ENCODE measurements at places on chromosomes 6 and 20.

- ATAC-seq = peak; percentile 2
These were observed 1.4 kb downstream of the RREB1 start for GRCh38 chr6:7108964-7109836.

GRCh38 chr20:10476319-10476724 lies 41.2 kb downstream of the SLX4IP start:
- ATAC-seq = peak; percentile 86

- no peak for ATAC-seq
These were observed 587.0 kb upstream of the FLRT3 start for GRCh38 chr20:14924433-14924832.

- no peak for ATAC-seq
These were observed 153.1 kb downstream of the MYB start for GRCh38 chr6:135334169-135334568.

DNA sequence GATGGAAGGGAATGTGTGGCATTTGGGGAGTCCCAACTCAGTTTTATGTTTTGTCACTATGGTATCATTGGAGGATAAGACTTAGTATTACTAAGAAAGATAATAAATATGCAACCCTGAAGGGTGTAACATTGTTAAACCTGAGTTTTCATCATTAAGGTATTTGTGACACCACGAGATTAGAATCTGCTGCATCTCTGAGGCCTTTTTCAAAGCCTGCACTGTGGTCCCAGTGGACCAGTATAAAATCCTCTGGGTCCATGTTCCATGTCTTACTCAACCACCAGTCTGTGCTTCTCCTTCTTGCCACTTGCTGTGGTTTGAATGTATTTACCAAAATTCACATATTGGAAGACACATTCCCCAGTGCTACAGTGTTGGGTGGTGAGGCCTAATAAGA lies 130.6 kb downstream of the TBX18 start:
- ATAC-seq = no peak

- no peak for ATAC-seq
These were observed 107.1 kb downstream of the CEBPB start for GRCh38 chr20:50297498-50298376.

DNA sequence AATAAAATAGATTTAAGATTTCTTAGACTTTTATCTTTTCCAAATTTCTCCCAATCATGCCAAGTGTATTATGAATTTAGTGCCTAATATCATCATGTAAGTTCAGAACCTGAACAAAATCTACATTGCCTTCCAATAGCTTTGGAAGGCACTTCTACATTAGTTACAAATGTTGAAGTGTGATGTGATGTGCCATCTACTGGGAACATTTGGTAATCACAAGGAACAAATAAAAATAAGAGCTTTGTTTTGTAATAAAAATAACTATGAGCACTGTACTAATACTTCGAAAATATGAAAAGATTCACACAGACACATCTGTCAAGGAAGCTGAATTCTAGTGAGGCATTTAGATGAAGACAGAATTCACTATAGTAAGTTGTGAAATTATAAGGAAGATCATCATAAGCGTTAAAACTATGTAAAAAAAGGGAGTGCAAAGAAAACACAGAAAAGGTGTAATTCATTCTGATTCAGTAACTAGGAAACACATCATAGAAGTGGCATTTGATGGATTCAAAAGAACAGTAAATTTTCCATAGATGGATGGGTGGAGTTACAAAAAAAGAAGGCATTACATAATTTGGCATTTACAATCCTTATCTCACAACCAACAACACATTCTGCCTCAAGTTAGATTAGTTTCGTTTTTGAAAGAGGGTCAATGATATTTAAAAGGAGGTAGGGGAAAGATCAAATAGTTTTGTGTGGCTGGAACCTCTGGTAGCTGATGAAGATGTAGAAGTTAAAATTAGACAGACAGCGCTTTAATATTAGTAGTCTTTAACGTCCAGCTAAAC lies 161.0 kb downstream of the ASCC3 start:
- no peak for ATAC-seq

DNA sequence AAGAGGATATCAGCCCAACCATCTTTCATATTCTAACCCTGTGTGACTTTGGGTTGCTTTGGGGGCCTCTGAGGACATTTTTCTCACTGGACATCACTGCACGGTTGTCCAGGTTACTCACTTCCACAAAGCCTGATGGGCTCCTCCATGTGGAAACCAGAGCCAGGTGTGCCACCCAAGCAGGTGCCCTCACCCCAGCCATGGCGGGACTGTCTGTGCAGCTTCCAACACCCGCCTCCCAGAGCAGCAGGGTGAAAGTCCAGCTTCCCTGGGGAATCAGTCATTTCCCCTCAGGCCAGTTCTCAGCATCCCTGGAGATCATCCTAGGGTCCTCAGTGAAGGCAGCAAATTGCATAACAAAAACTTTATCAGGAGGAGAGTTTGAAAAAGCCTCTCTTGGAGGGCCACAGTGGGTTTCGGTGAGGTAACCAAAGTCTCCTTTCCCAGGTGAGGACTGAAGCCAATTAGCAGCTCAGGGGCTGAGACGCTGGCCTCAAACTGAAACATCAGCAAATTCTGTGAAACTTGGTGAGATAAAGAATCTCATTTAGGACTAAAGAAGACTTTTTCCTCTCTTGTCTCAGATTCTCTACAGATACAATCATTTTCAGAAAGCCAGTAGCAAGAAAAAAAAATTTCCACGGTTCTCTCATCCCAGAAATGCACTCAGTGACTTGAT lies 289.6 kb upstream of the CDH4 start:
- ATAC-seq = no peak

DNA sequence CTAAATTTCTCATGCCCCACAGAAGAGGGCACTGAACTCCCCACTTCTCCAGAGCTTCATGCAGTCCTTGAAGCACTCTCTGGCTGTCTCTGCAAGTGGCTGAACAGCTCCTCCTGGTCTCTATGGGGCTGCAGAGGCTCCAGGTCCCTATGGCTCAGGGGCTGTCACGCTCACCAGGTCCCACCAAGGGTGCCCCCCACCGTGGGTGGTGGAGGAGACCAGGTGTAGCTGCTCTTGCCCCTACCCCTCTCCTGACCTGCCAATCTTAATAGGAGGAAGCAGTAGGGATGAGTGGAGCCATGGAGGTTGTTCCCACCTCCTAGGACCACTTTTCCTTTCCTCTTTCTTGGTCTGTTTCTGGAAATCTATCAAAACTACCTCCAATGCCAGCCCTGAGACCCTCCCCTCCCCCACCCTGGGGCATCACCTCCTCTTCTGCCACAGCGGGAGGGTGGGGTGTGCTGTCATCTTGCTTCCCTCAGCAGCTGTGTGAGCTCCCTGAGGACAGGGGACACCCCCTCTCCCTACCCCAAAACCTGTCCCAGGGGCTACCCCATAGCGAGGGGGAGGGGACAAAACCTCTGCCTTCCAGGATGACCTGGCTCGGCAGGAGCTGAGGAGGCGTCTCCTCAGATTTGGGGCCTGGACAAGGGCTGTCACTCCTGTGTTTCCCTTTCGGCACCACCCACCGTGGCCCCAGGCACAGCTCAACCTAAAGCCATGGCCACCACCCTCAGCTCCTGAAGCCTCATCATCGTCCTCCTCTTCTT lies 12.0 kb upstream of the RAET1E start:
- ATAC-seq = no peak

DNA sequence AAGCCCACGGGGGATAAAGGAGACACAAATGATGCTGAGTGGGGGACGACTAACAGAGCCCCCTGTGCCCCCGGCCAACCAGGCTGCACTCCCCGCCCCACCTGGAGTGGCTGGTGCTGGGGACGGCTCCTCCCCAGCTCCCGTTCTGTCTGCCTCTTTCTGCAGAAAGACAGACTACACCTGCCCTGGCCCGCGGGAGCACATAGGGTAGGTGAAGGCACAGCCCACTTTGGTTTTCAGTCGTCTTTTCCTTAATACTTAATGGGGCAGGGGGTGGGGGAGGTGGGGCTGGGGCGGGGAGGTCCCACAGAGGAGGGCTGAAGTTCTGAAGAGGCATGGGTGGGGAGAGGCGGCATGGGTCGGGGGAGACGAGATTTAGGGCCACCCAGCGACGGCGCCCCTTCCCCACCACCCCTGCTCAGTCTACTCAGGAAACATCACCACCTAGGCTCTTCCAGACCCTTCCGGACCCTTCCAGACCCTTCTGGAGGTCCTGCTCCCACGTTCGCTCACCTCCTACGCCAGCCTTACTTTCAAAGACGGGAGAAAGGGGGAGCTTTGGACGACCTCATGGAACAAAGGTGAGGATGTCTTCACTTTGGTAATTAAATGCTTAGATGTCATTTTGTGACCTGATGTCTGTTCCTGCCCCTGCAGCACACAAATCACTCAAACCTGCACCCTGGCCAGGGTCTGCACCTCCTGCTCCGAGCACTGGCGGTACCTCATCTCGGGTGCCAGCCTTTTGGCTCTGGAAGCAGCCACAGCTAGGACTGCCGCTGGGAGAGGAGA lies 21.2 kb upstream of the FRMD1 start:
- ATAC-seq = no peak

DNA sequence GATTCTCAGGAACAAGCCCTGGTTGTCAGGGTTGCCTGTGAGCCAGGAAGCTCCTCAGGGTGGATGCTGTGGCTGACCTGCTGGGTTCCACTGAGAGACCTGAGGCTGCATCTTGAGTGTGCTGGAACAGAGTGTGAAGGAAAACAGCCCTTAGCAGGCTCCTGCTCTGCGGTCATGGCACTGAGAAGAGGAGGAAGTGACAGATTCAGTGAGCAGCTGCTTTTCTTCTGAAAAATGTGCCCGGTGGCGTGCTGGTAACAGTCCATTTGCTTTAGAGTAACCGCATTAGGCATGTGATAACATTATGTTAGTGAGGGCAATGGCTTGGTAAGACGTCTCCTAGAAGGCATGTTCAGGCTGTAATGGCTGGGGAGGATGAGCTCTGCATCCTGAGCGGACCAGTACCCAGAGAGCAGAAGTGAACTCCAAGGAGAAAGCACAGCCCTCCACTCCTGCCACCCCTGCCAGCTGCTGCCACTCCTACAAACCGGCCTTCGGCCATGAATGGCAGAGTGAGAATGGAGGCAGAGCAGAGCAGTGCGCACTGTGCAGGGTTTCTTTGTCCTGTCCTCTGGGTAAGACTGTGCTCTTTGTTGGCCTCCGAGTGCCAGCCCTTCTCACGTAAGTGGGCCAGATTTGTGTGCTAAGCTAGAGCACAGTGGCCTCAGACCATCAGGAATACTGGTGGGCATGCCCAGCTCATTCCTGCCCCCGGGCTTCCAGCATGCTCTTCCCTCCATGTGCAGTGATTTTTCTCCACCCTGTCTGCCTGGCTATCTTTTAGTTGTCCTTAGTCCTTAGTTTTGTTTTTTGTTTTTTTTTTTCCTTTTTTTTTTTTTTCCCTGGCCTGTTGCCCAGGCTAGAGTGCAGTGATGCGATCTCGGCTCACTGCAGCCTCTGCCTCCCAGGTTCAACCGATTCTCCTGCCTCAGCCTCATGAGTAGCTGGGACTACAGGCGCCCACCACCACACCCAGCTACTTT lies 98.1 kb upstream of the VSTM2L start:
- ATAC-seq = peak; percentile 96

DNA sequence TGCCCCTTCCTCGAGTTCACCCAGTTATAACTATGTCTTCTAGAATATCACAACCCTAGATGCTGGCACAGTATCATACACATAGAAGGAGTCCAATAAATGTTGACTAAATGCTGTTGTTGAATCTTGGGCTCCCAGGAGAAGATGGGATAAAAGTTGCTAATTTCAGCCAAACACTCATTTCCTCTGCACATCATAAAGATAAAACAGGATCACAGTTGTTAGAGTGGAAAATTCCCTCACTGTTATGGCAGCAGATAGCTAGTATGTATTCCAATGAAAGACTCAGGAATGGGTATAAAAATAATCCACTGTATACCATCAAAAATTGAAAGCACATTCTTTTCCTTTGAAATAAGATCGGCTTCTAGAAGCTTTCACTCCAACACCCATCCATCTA lies 294.9 kb upstream of the TSHZ2 start:
- ATAC-seq = no peak

- ATAC-seq = no peak
These were observed 22.6 kb downstream of the EDN1 start for GRCh38 chr6:12312736-12313135.

- ATAC-seq = no peak
These were observed 506.7 kb downstream of the KIF16B start for GRCh38 chr20:16066571-16066970.

- ATAC-seq = peak; percentile 81
These were observed 119.5 kb upstream of the SGK1 start for GRCh38 chr6:134437376-134437775.

DNA sequence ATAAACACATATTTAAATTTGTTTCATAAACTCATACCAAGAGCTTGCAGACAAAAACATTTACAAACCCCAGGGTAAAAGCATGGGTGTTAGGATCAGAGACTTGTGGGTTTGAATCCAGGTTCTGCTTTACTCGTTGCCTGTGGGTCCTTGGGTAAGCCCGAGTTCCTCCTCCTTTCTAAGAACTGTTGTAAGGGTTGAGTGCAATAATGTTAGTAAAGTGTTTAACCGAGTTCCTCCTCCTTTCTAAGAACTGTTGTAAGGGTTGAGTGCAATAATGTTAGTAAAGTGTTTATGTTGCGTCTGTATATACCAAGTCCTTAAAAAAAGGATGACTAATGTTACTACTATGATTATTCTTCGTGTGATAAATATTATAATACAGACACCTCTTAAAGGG lies 18.7 kb downstream of the CCDC170 start:
- ATAC-seq = no peak

GRCh38 chr6:37801605-37801940 lies 18.0 kb upstream of the ZFAND3 start:
- no peak for ATAC-seq

DNA sequence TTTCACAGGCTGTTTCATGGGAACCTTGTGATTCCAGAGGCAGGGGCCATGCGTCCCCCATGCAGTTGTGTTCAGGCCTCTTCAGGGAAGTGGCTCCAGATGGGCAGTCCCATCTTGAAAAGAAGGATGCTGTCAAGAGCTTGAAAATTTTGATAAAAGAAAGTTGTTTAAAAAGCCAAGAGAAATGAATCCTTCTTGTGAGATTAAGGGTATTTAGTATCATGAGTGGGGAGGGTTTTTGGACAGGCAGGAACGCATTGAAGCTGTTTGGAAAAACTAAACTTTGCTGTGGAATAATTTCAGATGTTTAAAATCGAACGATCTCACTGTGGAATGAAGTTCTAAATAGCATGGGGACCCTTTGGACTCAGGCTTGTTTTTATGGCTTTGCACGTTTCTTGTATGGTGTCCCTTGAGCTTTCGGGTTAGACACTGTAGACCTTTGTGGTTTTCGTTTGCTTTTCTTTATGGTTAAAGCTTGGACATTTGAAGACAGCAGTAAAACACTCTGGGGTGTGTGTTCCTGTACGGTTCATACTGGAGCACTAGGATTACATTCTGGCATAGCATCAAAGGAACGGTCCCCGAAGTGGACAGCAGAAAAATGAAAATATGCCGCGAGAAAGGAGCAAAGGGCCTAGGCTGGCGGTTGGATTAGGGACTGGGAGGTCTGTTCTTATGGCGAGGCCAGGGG lies 18.2 kb downstream of the KIF25 start:
- no peak for ATAC-seq

GRCh38 chr6:11381801-11382513 lies 149.5 kb upstream of the NEDD9 start:
- peak; percentile 96 for ATAC-seq

GRCh38 chr6:116206231-116206903 lies 47.5 kb downstream of the TSPYL4 start:
- no peak for ATAC-seq

Measured in stimulated activated memory B cell treated with anti-CD40 and anti-IgM and Interleukin-4, amounts not matched to agents 10 μg/mL and 1 μg/mL and 100 μg/mL, for 72 hours (primary cell).